H1 (cell line): ENCODE measurements at places on chromosomes 6 and 20.

DNA sequence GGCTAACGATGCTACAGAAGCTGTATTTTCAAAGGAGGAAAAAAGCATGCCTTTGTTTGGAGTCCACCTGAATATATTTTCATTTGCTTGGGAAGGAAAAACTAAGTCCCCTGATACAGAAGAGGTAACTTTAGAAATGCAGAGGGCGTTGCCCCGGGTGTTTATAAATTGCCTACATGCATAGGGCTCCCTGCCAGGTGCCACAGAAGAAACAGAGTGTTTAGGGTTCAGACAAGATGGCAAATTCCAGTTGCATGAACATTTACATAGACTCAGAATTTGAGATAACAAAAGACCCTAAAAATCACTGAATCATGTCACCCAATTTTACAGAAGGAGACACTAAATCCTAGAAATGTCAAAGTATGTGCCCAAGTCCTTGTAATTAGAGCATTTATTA, 19.9 kb downstream of the RIN2 start:
- no peak for DNase-seq

- no peak for DNase-seq
Measured at GRCh38 chr20:11030351-11030750, 356.6 kb upstream of the JAG1 start.

DNA sequence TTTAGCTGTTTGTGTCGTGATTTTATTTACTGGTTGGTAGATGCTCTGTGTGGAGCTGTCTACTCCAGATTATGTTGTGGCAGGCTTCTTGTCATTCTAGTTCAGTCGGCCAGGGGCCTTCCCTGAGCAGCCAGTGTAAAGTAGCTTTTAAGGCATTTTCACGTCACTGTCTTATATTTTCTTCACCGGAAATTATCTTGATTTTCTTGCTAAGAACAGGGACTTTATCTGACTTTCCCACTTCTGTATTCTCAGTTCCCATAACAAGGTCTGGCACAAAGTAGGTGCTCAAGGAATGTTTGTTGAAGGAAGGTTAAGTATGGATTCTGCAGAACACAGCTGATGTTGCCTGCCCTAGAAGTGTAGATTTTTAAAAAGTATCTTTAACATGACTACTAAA, 868 bp downstream of the LTV1 start:
- DNase-seq, result no peak

GRCh38 chr6:44064948-44065272, 62.3 kb downstream of the MRPL14 start:
- no peak for DNase-seq

GRCh38 chr20:16474363-16474762, 98.9 kb downstream of the KIF16B start:
- DNase-seq, result no peak
